NCI-H2171 treated with DMSO at 0.1 percent for 48 hours (cell line): ENCODE measurements at places on chromosomes 12 and 14.

DNA sequence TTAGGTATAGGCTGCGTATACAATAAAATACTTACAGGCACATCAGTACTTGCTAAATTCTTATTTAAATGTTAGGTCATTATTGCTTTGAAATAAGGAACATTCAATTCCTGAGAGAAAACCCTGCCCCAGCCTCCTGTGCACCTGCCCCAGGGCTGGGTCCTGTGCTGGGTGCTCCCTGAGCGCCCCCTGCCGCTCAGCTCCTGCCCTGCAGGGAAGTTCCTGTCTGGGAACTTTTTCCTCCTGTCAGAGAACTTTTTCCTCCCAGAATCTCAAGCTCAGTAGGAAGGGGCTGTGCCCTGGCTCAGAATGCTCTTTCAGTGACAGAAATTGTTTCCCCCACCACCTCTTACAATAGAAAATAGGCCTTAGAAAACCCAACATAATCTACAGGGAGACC, 751.1 kb downstream of the TMEM121 start:
- DNase-seq, result no peak

DNA sequence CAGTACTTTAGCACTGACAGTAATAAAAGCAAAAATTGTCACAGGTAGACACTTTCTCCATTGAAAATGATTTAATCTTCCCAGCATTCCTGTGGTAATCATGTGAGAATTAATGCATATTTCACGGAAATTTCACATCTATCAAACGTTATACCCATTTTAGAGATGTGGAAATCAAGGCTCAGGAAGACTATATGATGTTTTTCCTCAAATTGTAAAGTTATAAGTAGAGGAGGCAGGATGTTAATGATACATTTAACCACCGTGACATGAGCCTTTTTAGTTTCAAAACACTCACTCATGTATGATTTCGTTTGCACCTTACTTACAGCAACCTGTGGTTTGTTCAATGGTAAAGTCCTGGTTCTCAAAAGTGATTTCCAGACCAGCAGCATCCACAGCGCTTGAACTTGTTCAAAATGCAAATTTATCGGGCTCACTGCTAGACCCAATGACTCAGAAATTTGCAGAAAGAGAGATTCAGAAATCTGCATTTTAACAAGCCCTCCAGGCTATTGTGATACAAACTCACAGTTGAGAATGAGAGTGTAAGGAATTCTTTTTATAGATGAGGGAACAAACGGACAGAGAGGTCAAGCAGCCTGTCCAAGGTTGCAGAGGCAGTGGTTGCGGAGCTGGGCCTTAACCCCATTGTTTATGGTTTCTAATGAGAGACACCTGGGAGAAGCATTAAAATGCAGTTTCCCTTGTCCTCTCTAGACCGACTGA, 654.8 kb upstream of the TBX3 start:
- no peak for DNase-seq

DNA sequence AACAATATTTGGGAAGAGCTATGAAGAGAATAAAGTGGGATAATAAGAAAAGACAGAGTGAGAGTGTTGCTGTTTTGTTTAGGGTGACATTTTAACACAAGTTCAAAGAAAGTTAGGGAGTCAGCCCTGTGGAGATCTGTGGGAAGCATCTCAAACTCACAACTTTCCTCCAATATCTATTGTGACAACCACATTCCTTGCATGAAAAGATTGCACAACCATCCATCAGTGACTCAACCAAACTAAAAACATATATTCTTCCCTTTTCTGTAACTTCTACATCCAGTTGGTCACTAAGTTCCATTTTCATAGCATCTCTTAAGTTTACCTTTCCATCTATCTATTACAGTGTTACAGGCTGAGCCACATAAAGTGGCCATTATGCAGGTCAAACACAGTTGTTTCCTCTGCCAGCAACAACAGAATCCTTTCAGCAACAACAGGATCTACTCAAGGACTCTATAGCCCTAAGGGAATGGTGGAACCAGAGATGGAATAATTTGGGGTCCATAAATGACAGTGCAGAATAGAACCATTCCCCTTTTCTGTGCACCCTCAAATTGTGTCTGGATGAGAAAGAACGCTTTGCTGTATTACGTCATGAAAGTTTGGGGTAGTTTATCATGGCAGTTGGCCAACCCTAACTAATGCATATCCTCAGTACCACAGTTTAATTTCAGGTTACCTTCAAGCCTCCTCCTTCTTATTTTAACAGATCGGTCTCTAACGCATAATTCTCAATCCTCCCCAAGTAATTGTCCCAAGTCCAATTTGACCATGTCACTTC, 118.8 kb downstream of the ST8SIA1 start:
- no peak for DNase-seq

DNA sequence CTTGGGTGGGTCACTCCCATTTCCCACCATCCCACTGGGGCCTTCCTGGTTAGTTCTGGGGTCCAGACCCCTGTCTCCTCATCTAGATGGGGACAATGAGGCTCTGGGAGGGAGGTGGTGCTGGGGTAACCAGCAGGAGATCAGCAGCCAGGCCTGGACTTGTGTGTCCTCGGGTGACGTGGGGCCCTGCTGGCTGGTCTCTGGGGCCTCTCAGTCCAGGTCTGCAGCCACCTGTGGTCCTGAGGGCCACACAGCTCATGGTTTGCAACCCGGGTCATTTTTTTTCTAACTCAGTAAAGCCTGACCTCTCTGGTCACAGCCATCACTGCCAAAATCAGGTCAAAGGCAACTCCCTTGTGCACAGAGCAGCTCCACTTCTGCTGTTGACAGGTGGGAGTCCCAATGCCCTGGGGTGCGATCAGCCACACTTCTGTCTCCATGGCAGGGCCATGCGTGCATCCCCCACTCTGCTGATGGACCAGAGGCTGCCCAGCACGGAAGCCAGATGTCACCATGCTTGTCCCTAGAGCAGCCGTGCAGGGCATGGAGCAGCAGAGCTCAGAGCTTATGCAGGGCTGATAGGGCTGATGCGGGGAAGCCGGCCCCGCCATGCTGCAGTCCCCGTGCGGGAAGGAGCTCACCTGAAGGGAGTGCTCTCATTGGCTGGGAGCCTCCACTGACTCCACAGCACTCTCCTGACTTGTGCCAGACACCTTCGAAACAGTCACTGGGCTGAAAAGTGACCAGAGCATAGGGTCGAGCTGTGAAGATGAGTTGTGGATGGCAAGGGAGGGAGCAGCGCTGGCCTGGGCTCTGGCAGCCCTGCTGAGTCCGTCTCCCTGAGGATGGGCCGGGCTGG, 250.9 kb downstream of the ADGRD1 start:
- no peak for DNase-seq

DNA sequence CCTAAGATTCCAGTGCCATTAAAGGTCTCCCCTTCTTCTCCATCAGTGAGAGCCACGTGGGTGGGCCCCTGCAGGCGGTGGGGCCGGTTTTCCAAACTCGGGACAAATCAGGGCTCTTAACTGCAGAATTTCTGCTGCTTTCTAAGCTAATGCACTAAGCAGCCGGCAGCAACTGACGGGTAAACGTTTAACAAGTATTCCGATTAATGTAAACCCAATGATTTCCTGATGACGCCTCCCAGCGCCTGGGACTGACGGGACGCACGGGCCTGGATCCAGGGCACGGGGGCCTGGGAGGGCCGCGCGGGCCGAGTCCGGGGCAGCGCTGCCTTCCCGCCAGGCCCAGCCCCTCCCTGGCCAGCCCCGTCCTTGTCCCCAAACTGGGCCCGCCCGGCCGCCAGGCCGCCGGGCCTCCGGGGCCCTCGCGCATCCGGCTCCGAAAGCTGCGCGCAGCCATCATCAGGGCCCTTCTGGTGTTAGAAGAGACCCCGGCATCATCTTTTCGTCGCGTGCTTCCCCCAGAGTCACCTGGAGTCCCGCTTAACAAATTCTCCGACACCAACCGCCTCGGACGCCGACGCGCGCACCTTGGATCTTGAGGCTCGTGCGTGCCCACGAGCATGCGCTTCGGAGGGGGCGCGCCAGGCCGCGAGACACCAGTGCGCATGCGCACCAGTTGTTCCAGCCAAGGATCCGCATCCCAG, at the start of gene MLH3:
Gene MLH3, minus strand, starts transcription at position 616 of the 704 bp plus-strand sequence. CDS start 1,812 bp downstream, outside the sequence.
- DNase-seq, result peak; percentile 92

GRCh38 chr14:102922490-102923200, at the start of gene AMN:
TSS of gene AMN (plus strand) at chr14:102922663. CDS start at chr14:102922689, 26 bp downstream.
- no peak for DNase-seq

DNA sequence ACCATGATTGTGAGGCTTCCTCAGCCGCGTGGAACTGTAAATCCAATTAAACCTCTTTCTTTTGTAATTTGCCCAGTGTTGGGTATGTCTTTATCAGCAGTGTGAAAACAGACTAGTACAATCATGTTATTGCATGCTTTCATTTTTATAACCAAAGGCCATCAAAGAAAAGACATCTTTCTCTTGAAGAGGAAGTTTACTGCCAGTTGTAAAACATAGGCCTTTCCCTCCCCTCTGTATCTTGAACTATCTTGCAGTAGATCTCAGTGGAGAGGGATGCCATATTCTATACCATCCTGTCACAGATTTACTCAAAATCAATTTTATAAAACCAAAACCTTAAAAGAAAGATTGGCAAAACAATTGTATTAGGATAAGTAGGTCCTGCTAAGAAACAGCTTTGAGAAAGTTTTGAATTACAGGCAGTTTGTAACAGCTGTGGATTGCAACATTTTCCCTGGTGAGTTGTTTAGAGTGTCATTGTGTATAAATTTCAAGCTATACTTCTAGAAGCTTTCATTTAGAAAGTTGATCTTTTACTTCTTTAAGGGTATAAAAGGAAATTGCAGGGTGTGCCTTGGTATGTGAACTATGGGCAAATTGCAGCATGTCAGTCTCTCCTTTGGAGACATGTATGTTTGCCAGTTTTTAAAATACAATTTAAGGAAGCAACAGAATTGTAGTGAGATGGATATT, 128.0 kb downstream of the ATP23 start:
- peak; percentile 40 for DNase-seq

DNA sequence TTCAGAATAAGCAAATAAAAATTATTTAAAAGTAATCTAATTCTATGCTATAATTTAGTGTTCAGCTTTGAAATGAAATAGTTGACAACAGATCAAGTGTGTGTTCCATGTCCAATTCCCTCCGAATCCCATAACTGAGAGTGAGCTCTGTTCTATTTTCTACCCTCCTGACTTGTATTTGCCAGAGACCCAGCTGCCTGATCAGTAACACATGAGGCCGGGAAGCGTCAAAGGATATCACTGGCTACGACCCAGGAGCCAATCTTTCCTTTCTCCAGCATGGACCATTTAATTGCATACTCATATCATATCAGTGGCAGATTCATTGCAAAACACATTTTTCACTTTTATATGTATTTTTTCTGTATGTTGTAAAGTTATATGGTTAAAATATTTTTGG, 108.8 kb upstream of the TSPAN8 start:
- DNase-seq, result no peak

GRCh38 chr12:31897781-31898503, 61.3 kb upstream of the RESF1 start:
- peak; percentile 88 for DNase-seq

- no peak for DNase-seq
Measured at GRCh38 chr14:106291626-106292025, 765.2 kb downstream of the TMEM121 start.

DNA sequence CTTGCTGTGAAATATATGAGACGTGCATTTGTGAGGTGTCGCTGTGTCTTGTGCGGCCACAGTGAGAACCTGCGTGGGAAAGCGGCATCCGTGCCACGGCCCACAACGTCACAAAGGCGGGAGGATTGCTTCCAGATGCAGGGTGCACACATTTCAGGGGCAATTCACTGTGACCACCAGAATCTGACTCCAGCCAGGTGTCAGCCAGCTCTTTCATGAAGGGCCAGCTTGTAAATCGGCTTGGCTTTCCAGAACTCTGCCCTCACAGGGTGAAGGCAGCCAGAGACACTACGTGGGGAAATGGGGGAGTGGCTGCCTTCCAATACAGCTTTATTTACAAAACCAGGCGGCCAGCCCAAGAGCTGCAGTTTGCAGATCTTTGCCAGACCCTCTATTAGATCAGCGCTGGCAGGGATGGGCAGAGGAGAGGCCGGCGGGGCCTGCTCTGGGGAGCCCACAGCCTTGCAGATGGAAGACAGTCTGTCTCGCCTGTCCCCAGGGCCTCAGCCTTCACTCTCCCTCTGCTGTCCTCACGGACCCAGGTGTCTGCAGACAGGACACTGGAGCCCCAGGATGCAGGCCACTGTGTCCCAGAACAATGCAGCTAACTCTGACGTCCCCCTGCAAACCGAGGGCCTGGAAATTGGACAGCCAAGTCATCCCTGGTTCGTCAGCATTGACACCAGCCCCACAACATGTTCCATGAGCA, 53.5 kb downstream of the ADGRD1 start:
- DNase-seq, result no peak

DNA sequence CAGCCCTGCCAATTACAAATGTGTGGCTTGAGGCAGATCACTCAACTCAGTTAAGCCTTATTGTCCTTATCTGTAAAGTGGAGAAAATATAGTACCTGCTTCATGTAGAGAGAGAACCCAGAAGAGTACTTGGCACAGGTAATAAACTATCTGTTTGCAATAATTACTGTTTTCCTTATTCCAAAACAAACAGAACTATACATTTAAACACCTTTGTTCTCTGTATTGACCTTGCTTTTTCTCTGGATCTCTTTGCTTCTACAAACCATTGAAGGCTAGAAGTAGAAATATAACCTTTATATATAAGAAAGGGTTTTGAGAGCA, 70.8 kb upstream of the SRSF5 start:
- DNase-seq, result no peak

GRCh38 chr12:114952573-114953271, 268.7 kb upstream of the TBX3 start:
- peak; percentile 1 for DNase-seq

GRCh38 chr12:7512553-7512952, 9.0 kb upstream of the CD163 start:
- no peak for DNase-seq

- peak; percentile 97 for DNase-seq
Measured at GRCh38 chr12:6767353-6768319, 1.5 kb downstream of the PTMS start.

- peak; percentile 52 for DNase-seq
Measured at GRCh38 chr12:91965781-91966180, 179.9 kb downstream of the BTG1 start.

DNA sequence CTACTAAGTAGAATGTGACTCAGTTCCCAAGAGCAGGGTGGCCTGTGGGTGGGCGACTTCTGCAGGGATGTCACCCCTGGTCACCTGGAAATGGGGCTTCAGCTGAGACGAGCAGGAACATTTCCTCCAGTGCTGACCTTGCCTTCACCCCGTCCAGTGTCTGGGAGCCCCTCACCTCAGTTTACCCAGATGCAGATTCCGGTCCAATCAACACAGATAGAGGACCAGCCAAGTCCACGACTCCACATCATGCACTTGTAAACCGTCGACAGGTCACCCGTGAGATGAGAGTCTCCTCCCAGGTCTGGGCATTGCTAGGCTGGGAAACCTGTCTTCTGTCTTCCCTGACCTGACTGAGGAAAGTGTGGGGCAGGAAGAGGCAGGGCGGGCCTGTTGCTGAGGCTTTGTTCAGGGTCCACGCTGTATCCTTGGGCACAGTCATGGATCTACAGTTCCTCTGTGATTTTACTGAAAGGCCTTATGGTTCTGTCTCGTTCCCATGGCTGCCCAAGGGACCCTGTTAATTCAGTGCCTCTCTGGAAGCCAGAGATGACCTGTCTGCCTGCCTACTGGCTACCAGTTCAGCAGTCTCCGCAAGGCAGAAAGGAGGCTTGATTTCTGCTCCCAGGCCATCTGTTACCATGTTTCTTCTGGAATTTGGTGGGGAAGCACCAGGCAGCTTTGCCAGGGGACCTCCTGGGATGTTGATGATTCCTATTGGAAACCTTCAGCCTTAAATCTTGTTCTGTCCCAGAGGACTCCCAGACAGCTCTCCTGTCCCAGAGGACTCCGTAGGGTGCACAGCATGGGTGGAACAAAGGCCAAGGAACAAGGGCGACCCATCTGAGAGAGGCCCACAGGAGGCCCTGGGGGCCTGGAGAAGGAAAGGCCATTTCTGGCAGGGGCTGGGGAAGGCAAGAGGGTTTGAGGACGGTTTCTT, 288.5 kb upstream of the RTL1 start:
- DNase-seq, result no peak
